Stimulated activated CD4-positive, alpha-beta T cell treated with anti-CD3 and anti-CD28 coated beads, Interleukin-12 subunit alpha, Interleukin-12 subunit beta, amount 100 ng/mL, for 48 hours (primary cell): ENCODE measurements at places on chromosomes 2 and 18.

DNA sequence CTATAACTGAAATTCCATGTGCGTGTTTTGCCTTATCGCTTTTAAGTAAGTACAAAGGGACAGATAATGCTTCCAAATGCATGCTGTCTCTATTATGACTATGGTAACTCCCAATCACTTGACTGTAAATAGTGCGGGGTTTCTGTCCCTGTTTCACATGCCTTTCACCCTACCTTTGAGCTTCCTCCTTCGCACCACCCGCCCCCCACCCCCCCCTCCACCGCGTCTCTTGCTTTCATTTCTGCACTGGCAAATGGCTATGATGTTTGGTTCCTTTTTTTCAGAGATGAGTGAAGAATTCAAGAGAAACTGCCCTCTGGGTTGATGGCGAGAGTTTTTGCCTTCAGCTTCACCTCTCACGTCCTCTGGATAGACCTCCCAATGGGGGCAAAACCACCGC, 25.0 kb upstream of the SPP2 start:
- no peak for DNase-seq

- no peak for DNase-seq
Measured at GRCh38 chr2:209721497-209721896, 50.1 kb upstream of the UNC80 start.

DNA sequence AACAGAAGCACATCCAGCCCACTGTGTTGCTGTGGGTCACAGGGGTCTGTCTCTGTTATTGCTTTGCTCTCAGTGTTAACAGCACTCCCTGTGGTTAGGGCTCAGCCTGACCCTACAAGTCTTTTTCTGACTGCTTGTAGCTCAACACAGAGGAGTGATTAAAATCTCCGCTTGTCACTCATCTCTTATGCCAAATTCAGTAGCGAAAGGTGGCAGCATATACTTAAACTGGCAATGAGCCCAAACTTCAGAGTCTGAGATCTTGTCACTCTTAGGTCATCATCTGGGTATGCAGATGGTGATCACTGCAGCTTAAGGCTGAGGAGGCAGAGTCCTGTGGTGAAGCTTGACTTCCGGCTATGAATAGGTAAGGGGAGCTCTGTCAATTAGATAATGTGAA, 63.3 kb upstream of the CSRNP3 start:
- no peak for DNase-seq

GRCh38 chr2:124024561-124025170, 421 bp upstream of the CNTNAP5 start:
- no peak for DNase-seq

GRCh38 chr2:3248754-3249475, 128.7 kb downstream of the EIPR1 start:
- no peak for DNase-seq

- DNase-seq: no peak
Measured at GRCh38 chr2:15159206-15159605, 401.9 kb downstream of the NBAS start.

- no peak for DNase-seq
Measured at GRCh38 chr2:10405448-10405847, 42.7 kb downstream of the ODC1 start.

DNA sequence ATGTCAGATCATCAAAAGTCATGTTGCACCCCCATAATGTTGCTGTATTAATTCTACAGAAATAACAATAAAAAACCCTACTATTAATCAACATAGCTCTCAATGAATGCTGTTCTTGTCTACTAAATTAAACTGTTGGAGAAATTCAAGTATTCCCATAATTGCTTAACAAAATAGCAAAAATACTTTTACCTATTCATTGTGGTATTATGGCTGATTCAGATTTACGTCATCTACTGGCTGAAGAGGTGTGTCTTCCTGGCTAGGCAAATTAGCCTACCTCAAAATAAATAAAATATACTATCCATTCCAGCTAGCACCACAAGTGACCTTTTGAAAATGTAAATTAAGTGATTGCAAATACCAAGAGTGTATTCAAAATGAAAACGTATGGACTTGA, 249.4 kb downstream of the MEIS1 start:
- no peak for DNase-seq

DNA sequence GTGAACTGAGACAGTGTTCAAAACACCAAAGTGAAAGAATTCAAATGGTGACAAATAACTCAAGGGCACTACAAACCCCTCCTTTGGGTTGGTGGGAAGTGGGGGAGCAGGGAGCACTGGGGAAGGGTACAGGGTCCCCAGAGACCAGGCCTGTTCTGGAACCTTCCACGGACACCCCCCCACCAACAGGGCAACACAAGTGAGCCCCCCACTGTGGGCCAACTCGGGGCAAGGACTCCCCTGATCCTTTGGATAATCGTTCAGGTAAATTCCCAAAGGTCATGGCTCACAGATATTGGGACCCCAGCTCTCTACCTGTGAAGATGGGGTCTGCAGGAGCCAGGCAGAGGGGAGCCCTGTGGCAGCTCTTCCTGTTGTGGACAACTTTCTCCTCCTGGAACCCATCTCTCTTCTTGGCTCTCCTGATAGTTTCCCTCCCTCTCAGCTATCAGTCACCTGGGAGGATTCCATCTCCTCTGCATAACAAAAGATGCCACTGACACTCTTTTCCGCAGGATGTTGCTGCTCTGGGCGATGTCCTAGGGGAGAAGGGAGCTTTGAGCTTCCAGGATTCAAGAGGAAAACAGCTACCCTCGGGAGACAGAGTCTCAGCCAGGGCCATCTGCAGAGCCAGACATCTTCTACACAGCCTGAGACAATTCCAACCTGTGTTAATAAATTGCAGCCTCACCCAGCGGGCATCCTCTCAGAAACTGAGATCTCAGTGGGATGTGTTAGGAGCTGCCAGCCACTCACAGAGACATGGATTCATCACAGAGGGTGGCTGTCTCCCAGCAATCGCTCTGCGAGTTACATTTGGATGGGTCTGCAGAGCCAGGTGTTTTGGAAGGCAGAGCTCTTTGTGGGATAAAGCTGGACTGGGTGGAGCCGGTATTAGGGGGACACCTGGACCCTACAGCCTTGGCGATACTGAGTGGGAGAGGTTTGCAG, 35.4 kb downstream of the MBP start:
- no peak for DNase-seq

DNA sequence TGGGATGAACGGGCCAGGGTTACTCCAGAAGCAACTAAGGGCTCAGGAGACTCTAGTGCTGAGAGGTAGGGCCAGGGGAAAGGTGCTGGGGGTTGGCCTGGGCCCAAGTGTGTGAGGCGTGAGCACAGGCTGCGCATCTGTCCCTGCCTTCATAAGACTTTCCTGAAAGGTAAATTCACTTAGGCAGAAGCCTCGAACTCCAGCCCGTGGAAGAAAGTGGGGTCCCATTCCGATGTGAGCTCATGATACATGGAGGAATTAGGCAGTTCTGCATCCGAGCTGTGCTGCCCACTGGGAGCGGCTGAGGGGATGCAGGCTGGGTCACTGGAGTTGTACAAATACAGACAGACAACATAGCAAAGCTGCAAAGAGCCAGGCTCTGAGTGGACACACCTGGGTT, 16.2 kb downstream of the PARD6G start:
- DNase-seq: no peak

DNA sequence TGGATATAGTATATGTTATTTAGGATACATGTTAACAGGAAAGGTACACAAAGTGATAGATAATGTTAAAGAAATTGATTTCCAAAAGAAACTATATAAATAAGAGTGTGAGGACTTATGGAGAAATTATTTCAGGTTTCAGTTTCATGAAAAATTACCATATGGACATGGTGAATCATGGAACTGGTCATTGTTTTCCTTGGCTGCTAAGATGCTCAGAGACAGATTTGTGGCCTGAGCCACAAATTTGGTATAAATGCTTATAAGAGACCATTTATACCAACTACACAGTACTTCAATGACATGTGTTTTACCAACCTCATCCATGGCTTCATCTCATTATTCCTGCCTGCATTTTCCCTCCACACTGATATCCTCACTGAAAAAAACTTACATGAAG, 188.1 kb downstream of the FMNL2 start:
- DNase-seq: no peak

DNA sequence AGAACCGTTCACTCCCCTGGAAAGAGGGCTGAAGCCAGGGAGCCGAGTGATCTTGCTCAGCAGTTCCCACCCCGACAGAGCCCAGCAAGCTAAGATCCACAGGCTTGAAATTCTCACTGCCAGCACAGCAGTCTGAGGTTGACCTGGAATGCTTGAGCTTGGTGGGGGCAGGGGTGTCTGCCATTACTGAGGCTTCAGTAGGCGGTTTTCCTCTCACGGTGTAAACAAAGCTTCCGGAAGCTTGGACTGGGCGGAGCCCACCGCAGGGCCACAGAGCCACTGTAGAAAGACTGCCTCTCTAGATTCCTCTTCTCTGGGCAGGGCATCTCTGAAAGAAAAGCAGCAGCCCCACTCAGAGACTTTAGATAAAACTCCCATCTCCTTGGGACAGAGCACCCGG, 180.8 kb downstream of the WDR7 start:
- no peak for DNase-seq
